ENCODE measurements at places on chromosomes 13 and 19.

GRCh38 chr19:8391198-8392016 is 1.2 kb downstream of the RAB11B start:
- no peak for DNase-seq

GRCh38 chr13:76019421-76020044 is 383.4 kb downstream of the LMO7 start:
- DNase-seq, result no peak

GRCh38 chr19:44570984-44571684 is 41.7 kb upstream of the CEACAM20 start:
- DNase-seq, result no peak

GRCh38 chr13:109592770-109593169 is 193.6 kb downstream of the IRS2 start:
- no peak for DNase-seq

GRCh38 chr19:44498988-44499387 is 1.3 kb downstream of the ZNF180 start:
- no peak for DNase-seq

GRCh38 chr13:111850458-111850857 is 216.5 kb upstream of the SOX1 start:
- no peak for DNase-seq

DNA sequence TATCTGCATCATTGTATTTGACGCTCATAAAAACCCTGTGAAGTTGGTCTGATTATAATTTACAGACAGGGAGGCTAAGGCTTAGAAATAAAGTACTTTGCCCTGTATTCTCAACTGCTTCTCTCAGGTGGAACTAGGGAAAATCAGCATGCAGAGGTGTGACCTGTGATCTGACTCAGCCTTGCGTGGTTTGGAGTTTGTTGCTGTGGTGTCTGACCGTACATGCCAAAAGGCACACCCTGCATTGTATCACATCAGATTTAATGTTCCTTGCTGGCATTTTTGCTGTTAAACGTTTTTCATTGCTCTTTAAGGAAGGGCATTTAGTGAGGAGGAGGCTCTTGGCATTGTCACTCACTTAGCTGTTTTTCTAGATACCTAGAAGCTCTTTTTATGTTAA is 58.8 kb upstream of the C1QTNF9B start:
- DNase-seq, result no peak

Data from activated CD4-positive, CD25-positive, alpha-beta regulatory T cell (primary cell).